Fibroblast of skin of left biceps (primary cell): ENCODE measurements at places on chromosomes 1 and 21.
A peak's percentile ranks its signal among the peaks of the same experiment; 100 is the strongest.

- peak; percentile 66 for DNase-seq
Measured at GRCh38 chr1:92804721-92805201, 19.9 kb upstream of the EVI5 start.

DNA sequence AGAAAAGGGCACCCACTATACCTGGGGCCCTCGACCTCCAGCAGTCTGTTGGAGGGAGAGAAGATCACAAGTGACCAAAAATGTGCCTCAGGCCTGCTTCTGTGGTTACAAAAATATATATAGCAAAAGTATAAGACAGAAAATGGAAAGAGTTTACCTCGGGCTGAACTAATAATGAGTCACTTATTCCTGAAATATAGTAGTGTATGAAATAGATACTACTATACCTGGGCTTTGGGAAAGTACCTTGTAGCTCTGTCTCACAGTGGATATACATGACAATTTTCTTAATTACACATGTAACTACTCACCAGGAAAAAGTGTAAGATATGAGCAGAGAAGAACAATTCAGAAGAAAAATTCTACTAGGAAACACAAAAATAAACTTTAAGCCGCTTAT, 7.3 kb upstream of the APCS start:
- no peak for DNase-seq

GRCh38 chr1:13820456-13820855, 120.5 kb downstream of the PRDM2 start:
- DNase-seq, result no peak

DNA sequence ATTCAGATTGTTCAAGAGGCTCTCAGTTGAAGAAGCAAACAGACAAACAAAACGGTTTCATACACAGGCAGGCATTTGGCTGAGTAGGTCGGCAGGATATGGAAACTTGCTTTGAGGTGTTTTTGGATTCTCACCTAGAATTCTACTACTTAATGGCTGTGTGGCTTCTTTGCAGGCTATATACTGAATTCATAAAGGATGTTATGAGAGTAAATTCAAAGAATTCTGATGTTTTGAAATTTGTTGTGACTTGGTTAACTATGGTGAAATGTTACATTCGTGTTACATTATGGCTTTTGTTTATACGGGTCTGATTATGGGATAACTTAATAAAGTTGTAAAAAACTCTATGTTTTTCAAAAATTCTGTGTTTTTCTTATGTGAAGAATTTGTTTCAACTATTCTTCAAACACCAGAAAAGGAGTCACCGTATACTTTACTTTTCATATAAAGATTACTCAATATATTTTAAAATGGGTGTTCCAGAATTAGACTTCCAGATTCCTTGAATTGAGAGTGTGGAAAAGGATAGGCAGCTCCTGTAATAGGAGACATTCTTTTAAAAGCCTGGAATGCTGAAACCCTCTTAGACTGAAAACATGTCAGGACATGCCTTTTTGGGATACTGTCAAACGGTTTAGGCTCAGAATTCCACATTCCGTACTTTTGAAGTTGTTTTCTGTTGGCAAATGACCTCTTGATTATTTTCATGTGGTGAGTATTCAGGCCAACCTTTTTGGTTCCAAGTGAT, 8.2 kb upstream of the IRF2BP2 start:
- peak; percentile 83 for DNase-seq

- no peak for DNase-seq
Measured at GRCh38 chr1:2631136-2632050, 1.4 kb downstream of the MMEL1 start.

DNA sequence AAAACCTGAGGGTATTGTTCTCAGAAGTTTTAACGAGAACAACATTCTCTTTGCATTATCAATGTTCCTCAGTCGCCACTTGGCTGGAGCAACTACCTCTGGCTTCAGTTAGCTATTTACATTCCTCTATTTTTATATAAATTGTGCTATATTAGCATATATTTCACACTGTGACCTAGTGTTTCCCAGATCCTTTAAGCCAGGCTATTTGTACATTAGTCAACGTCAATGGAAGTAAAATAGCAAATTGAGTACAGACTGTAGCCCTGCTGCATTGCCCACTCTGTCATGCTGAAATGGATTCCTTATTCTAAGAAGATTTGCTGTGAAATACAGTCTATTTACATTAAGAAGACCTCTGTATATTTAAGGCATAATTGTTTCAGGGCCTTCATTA, 213.8 kb downstream of the ROR1 start:
- DNase-seq, result no peak

DNA sequence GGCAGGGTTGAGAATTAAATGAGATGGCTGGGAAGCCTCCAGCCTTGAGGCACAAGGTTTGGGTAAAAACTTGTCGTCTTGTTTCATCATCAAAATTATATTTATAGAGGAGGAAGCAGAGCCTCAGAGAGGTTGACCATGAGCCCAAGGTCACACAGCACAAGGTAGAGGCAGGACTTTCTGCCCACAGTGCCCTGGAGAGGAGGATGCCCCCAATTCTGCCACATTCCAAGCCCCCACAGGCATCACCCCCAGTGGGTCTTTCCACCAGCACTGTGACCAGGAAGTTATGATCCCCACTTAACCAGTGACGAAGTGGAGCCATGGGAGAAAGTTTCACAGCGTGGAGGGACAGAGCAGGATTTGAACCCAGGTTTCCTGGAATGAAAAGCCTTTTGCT, 400.0 kb downstream of the MATN1 start:
- DNase-seq, result no peak

DNA sequence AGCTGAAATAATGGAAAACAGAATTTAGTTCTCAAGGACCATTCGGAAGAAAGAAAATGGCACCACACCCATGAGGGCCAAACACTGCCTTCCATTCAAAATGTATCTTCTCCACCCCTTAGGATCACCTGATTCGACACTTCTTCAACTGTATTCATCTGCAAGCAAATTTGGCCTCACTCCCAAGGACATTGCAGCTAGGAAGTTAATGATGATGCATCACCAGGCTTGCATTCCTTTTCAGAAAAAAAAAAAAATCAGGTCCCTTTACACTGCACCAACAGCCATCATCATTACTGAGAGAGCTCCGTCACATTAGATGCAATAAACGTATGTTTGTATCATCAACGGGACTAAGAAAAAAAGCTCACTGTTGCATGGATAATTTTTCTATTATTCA, 368.3 kb downstream of the PCP4 start:
- DNase-seq, result no peak

DNA sequence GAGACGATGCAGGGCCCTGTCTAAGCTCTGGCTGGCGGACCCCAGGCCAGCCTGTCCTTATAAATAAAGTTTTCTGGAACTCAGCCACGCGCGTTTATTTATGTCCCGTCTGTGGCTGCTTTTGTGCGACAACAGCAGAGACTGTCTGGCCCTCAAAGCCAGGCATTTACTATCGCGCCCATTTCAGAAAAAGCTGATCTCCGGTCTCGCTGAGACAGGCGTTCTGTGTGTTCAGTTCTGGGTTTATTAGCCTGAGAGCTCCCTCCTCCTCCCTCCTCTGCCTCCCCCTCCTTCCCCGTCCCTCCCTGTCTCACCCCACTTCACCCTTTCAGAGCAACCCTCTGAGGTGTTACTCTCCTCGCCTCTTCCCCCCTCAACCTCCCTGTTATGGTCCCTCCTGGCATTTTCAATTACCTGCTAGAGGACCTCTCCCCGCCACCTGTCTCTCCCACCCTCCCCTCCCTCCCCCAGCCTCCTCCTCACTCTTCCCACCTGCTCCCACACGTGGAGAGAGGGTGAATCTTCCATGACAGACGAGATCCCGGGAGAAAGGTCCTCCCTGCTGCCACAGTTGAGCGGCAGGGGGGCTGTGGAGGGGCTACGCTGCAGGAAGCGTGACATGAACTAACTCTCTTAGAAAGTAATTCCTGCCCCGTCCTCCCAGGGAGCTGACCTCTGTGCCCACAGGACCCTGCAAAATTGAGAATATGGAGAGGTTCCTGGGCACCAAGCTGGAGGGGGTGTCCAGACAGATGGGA, 59.9 kb downstream of the SPSB1 start:
- no peak for DNase-seq

DNA sequence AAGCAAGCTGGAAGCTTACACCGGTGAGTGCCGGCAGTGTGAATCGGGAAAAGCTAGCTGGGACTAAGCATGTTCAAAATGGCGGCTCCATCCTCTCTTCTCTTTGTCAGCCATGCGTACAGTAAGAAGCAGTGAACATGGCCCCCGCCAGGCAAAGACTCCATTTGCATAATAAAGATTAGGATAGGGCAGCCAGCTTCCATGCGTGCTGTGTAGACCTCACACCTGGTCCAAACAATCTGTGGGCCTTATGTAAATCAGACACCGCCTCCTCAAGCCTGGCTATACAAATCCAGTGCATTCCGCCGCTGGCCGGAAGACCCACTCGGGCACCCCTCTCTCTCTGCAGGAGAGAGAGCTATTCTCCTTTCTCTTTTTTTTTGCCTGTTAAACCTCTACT, 150.3 kb downstream of the TIAM1 start:
- no peak for DNase-seq

GRCh38 chr1:113929750-113930498, 800 bp downstream of the HIPK1 start:
- DNase-seq, result no peak

DNA sequence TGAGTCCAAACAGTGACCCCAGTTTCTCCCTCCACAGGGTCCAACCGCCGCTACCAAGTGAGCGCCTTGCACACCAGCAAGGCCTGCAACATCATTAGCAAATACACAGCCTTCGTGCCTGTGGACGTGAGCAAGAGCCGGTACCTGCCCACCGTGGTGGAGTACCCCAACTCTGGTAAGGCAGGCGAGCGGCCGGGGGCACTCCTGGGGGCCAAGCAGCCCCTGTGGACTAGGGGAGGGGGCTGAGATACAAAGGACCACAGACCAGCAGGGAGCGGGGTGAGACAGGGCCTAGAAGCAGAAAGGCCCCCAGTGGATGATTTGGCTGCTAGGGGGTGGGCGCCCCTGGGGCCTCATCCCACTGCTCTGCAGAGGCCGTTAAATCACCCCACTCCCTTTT, 54.7 kb downstream of the VWA5B1 start:
- no peak for DNase-seq

GRCh38 chr1:37465593-37466517, 8.5 kb upstream of the ZC3H12A start:
- DNase-seq, result no peak

- DNase-seq, result no peak
Measured at GRCh38 chr1:209647156-209647555, 5.1 kb downstream of the LAMB3 start.

GRCh38 chr1:55245781-55246180, 30.6 kb upstream of the USP24 start:
- no peak for DNase-seq

- peak; percentile 86 for DNase-seq
Measured at GRCh38 chr1:155172732-155173477, at the start of gene KRTCAP2. Gene KRTCAP2, minus strand, starts transcription at chr1:155173304. Its CDS starts 80 bp downstream, at chr1:155173224.

GRCh38 chr1:154567386-154568156, at the start of gene CHRNB2:
Gene CHRNB2, plus strand, starts transcription at chr1:154567778. Its CDS starts 267 bp downstream, at chr1:154568045.
- DNase-seq, result no peak

GRCh38 chr1:150562446-150563339, 13.5 kb downstream of the ADAMTSL4 start:
- no peak for DNase-seq

- no peak for DNase-seq
Measured at GRCh38 chr1:184393962-184394361, 7.1 kb downstream of the C1orf21 start.

GRCh38 chr1:35115459-35116383, 36.5 kb downstream of the ZMYM1 start:
- no peak for DNase-seq

GRCh38 chr1:30955448-30956015, 47.0 kb upstream of the SDC3 start:
- peak; percentile 56 for DNase-seq

GRCh38 chr1:75394386-75395139, 216.4 kb downstream of the SLC44A5 start:
- no peak for DNase-seq

GRCh38 chr1:28170001-28170596, 6.4 kb downstream of the PTAFR start:
- DNase-seq, result no peak

- DNase-seq, result no peak
Measured at GRCh38 chr1:19160831-19161230, 49.2 kb downstream of the UBR4 start.

DNA sequence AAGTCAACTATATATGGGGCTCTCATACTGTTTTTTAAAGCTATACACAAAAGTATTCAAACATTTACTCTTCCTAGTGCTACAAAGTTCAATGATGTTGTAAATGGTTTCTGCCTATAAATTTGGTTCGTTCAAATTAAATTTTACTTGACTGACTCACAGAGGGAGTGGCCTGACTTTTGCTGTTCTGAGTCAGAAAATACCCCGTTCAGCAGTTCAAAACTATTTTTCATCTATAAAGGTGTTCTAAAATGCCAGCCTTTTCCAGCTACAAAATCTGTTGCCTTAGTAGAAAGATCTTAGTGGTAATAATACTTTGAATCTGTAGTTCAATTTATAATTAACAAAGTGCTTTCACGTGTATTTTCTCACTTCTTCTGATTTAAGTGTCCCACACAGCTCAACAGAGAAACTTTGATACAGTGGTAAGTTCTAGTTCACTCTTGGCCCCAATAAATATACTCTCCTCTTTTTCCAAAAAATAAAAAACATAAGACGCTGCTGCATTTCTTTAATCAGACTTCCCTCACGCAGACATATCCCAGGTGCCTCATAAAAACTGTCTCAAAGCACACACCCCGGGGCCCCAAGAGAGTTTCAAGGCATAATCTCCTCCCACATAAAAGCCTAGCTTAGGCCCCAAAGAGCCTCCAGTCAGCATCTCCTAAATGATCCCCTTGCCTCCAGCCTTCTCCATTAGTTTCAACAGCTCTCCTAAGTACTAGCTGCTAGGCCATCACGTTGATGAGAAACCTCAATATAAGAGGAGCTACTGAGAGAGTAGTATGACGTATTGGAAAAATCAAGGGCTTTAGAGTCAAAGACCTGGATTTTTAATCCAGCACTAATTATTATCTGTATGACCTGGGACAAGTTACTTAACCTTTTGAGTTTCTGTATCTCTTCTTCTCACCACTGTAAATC, 3.2 kb downstream of the PTP4A2 start:
- no peak for DNase-seq

- DNase-seq, result no peak
Measured at GRCh38 chr1:19852036-19852435, 30.2 kb upstream of the OTUD3 start.

DNA sequence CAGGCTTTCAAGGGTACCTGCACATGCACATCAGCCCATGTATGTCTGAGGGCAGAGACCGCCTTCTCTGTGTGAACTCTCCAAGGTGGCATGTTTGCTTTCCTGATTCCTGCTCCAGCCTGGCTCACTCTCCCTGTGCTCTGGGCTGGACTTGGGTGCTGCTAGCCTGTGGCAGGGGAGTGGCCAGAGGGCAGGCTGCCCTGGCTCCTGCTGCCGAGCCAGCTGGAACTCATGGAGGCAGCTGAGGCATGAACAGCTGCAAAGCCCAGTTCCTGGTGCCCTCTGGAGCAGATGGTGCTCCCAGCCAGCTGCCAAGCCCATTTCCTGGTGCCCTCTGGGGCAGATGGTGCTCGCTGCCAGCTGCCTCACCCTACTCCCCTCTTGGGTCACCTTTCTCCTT, 7.6 kb downstream of the UBL4B start:
- no peak for DNase-seq

GRCh38 chr1:184888505-184888904, 85.8 kb downstream of the NIBAN1 start:
- DNase-seq, result peak; percentile 78

GRCh38 chr1:185835191-185835590, 101.0 kb downstream of the HMCN1 start:
- DNase-seq, result no peak
